ENCODE measurements at places on chromosomes 4 and X. TPM values are rescaled to one million over a fixed set of nuclear protein-coding genes. Genes with fewer than 3 reads are reported as not detected.

GRCh38 chr4:43234626-43235415, 342.3 kb downstream of the GRXCR1 start:
- no peak for DNase-seq

The NLGN4X gene
- total RNA-seq: not detected

DNA sequence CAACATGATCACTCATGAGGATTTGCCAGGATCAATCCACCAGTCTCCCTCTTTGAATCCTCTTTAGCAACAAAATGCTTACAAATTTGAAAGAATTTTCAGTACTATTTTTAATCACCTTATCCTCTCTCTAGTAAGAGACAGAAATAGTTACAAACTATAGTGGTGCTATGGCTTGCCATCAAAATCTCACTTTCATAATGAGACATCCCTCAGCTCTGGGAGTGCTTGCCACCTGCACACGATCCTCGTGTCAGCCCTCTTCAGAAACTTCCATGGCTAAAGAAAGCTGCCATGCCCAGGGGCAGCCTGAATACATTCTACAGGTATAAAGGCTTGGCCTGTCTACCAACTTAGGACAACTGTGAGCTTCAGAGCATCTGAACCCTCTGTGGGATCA, 5.1 kb upstream of the DHX15 start:
- DNase-seq: no peak

- no peak for DNase-seq
Observed at GRCh38 chrX:136541294-136541693, 9.3 kb downstream of the VGLL1 start.

DNA sequence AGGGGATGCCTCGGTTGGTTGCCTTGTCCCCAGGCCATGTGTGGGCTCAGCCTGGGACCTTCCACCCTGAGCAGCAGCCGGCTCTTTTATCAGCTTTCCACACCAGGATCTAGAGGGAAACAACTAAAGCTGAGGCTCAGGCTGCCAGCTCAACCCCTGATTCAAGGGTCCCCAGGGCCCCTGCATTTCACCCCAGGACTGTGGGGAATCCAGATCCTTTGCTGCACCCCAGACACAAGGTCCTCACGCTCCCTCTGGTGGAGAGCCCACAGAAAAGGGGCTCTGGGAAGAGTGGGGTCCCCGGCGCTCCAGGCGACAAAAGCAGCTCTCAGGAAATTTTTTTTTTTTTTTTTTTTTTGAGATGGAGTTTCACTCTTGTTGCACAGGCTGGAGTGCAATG, 64.3 kb downstream of the ZFYVE28 start:
- DNase-seq: peak; percentile 66

GRCh38 chr4:74933562-74934015, 673 bp downstream of the PARM1 start:
- DNase-seq: peak; percentile 55

- DNase-seq: peak; percentile 80
Observed at GRCh38 chr4:10180927-10181744, 64.5 kb upstream of the WDR1 start.

DNA sequence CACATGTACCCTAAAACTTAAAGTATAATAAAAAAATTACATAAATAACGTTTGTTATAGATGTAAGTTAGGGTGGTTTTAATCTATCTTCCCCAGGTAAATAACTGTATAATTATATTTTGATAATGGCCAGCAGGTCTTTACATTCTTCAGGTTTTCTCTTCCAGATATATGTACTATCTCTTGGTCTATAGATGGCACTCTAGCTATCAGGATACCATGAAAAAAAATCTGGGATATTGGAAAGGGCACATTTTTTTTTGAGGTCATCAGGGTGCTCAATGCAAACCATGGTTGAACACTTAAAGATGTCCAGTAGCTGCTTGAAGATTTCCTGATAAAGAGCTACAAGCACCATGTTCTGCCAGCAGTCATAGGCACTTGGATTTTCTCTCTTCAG, 15.6 kb upstream of the ADH4 start:
- no peak for DNase-seq

GRCh38 chr4:158597879-158598596, 73.6 kb downstream of the C4orf46 start:
- DNase-seq: peak; percentile 31

- DNase-seq: no peak
Observed at GRCh38 chr4:135354876-135355275, 1153.3 kb upstream of the PABPC4L start.

The BMX gene
- total RNA-seq: not detected

DNA sequence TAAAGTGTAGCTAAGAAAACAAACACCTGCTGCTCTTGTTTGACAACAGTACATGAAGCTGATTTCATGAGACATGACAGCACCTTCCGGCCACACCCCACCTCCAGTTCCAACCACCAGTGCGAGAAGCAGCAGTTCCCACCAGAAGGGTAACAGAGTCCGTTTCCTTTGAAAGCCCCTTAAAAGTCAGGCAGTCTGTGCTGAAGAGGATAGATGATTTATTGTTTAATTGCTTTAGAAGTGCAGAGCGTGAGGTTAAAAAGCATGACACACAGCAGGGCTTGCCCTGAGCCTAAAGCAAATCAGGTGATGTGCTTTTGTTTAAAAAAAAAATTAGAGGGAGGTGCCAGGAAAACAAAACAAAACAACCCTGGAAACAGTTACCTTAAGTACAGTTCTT, 82.6 kb downstream of the HADH start:
- DNase-seq: peak; percentile 90

The PRPS2 gene
- total RNA-seq: 111 TPM

GRCh38 chr4:81565142-81565870, 93.6 kb upstream of the RASGEF1B start:
- no peak for DNase-seq

DNA sequence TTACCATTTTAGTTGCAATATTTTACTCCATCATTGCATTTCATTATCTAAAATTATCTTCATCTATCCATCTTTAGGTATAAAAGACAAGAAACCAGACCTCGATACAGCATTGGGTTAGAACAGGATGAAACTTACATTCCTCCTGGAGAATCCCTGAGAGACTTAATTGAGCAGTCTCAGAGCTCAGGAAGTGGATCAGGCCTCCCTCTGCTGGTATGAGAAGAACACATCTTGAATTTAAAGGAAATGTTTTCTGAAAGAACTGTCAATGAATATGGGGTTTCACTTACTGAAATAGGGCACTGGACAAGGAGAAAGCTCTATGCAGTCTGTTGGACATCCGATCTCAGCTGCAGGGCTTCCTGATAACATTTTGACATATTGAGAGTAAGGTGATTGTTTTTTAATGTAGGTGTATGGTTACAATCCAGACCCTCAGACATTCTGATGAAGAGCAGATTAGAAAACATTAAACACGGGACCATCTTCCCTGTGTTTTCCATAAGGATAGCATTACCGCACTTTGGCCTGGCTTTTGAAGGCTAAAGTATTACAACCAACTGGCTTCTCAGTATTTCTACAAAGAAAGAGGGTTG, 367.2 kb downstream of the BMPR1B start:
- DNase-seq: no peak

- no peak for DNase-seq
Observed at GRCh38 chr4:17448689-17449088, 63.2 kb downstream of the QDPR start.

GRCh38 chrX:66017659-66018170, 22.2 kb downstream of the VSIG4 start:
- DNase-seq: no peak

GRCh38 chrX:154805696-154806091, 409 bp upstream of the MPP1 start:
- no peak for DNase-seq

GRCh38 chrX:152641996-152642395, 4.3 kb downstream of the GABRQ start:
- no peak for DNase-seq

The PRIMPOL gene
- total RNA-seq: 14.7 TPM
